ENCODE measurements at places on chromosomes 2 and 18. TPM values are rescaled to one million over a fixed set of nuclear protein-coding genes. Genes with fewer than 3 reads are reported as not detected.
A peak's percentile ranks its signal among the peaks of the same experiment; 100 is the strongest.

GRCh38 chr2:219388121-219388906, 602 bp upstream of the DNPEP start:
- peak; percentile 94 for DNase-seq

DNA sequence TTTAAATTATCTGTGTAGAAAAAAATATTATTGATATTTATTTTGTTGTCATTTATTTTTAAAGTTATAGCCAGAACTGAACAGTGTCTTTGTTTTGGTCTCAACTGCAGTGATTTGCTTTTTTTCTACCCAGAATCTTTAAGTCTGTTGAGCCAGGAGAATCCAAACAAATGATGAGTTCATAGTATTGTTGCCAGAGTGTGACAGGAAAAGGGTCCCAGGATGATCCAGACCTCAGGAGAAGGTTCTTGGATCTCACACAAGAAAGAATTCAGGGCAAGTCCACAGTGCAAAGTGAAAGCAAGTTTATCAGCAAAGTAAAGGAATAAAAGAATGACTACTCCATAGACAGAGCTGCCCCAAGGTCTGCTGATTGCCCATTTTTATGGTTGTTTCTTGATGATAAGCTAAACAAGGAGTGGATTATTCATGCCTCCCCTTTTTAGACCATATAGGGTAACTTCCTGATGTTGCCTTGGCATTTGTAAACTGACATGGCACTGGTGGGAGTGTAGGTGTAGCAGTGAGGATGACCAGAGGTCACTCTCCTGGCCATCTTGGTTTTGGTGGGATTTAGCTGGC, 127.1 kb downstream of the AGPS start:
- no peak for DNase-seq

DNA sequence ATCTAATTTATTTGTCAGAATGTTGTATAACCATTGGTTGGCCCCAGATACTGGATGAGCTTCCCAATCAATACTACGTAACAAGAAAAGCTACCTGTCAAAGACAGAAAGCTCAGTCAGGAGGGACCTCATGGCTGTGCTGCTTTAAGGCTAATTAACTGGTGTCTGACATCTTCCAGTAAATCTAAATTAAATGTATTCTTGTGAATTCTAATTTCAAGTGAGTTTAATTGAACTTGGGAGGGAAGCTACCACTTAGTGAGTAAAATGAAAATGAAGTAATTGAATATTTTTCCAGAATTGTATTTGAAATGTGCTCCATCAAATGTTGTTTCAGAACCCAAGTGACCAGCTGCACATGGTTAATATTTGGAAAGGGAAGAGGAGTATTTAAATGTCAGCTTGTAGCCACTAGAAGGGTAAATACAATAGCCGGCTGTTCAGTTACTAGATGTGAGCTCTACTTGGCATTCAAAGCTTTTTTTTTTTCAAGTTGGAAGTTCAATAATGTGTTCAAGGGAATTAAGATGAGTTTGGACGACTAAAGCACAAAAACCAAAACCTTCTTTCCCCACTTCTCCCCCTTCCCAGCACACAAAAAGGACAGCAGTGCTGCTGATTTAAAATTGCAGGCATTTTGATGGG, 62.0 kb downstream of the GPR39 start:
- DNase-seq: no peak

DNA sequence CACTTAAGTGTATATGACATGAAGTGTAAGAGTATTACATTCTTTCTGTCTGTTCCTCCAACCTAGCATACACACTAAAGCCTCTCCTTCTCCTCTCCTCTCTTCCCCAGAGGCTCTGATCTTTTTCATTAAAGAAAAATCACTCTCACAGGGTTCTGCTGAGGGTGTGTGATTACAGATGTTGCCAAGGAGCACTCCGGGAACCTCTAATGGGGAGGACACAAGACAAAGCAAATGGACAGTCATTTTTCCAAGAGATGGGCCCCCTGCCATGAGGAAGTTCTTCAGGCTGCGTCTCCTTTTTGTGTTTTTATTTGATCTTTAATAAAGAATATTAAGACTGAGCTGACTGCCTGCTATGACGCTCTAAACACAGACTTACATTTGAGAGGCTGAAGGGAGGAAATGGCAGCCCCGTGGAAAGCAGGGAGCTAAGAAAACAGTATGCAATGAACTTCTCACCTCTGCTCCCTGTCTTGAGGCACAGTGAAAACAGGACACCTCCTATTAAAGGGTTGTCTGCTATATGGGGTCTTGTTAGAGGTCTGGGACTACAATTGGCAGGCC, 578.1 kb downstream of the PIK3C3 start:
- DNase-seq: no peak

Gene HOXD13
- 1.1 TPM for total RNA-seq

GRCh38 chr18:77140439-77141109, 8.0 kb upstream of the MBP start:
- no peak for DNase-seq

Gene SPP2
- total RNA-seq: not detected

DNA sequence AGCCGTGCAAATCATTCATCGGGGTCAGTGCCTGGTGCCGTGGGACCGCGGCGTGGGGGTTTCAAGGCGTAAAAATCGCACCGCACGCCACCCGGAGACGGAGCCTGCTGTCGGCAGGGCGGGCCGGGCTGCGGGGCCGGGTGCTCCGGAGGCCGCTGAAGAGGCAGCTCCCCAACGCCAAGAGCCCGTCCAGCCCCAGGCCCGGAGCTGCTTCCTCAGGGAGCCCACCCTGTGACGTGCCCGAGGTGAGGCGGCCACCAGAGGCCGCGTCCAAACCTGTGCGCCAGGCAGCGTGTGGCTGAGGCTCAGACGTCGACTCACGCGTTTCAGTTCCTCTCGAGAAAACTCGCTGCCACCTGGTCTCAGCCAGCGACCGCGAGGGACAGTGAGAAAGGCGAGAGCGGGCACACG, 98.1 kb downstream of the NFATC1 start:
- no peak for DNase-seq

Gene KLHL14
- not detected for total RNA-seq

DNA sequence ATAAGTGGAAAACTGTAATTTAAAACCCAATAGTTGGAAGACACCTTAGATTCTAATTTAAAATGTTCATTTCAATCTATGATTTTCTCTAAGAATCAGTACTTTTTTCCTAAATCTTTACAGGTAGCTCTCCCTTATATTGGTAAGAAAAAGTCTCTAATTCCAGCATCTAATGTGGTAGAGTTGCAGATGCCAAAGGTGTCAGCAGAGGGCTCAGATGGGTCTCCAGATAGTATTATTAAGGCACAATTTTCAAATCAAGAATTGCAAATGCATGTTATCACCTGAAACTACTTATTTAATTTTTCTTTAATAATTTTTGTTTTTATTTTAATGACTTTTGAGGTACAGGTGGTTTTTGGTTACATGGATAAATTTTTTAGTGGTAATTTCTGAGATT, 25.5 kb upstream of the ITGA4 start:
- DNase-seq: no peak

GRCh38 chr2:102932501-102932900, 170.7 kb downstream of the TMEM182 start:
- DNase-seq: no peak

DNA sequence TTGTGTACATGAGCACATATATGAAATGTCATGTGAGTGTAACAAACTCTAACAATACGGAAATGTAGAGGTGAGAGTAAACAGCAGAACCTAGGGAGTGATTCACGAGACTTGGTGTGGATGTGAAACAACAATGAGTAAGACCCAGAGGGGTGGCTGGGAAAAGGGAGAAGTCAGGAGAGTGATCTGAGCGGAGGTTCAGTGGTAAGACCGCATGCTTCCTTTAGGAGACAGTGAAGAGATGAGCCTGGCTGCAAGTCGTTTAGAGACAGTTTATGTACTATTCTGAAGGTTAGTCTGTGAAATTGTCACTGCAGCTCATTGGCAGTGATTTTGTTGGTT, 150.6 kb downstream of the PRPF40A start:
- DNase-seq: no peak

Gene FEV
- total RNA-seq: not detected

GRCh38 chr18:78730546-78730945, 249.1 kb upstream of the SALL3 start:
- DNase-seq: no peak

Gene ECEL1
- not detected for total RNA-seq

DNA sequence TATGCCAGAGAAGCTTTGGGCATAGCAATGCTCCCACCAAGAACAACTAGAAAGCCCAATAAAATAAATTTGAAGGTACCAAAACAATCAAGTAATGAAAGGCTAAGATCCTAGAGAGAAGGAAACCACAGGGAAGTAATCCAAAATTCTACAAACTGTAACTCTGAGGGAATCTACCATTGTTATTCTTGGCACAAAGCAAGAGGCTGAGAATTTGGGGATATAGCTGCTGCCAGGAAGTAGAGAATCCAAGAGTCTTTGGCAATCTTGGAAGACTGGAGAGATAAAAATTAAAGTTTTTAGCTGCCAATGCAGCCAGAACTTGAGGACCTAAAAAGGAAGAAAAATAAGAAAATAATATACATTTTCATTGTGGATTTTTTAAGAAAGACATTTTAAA, 68.5 kb downstream of the PIGN start:
- peak; percentile 45 for DNase-seq

DNA sequence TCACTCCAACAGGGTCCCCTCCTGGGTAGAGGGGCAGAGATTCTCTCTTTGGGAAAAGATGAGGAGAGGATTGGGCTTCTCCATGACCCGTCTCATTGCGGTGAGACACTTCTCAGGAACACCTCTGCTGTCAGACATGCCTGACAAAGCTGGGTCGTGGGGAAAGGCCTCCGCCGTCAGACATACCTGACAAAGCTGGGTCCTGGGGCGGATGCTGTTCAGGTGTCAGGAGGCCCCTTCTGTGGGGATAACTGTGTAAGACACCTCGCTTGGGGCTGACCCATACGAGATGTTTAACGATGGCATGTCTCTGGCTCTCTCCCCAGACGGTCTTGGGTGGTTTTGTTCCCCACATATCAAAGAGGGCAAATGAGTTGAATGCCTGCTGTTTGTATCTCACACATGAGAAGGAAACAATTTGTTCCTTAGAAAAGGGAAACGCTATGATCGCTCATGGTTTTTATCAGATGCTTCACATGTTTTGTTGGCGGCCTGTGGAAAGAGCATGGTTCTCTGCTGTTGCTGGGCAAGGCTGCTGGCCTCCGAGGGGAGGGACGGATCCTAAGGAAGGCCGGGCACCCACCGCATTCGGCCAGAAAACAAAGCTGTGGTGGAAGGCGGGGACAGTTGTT, 40.8 kb upstream of the PXDN start:
- no peak for DNase-seq

Gene GCKR
- not detected for total RNA-seq

GRCh38 chr2:113910110-113910717, 20.3 kb downstream of the ACTR3 start:
- peak; percentile 13 for DNase-seq

DNA sequence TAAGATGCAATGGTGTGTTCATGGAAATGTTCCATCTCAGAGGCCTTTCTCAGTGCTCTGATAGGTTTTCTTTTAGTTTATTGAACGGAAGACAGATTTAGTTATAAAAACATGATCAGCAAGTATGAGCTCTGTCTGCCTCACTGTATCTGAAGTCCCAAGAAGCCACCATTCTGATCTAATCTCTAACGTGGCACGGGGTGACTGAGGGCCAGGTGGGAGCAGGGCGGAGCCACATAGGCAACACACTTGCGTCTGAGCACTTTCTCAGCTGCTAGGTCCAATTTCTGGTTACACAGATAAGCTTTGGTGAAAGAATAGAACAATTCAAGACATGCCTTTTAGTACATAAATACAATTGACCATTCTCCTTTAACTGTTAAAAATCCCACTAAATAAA, 60.4 kb downstream of the SNTG2 start:
- DNase-seq: no peak

Gene MARCO
- not detected for total RNA-seq

- peak; percentile 60 for DNase-seq
Measured at GRCh38 chr2:43224131-43224570, 2.3 kb downstream of the ZFP36L2 start.
